PC-9 (cell line): ENCODE measurements at places on chromosomes 16 and 17.

GRCh38 chr17:42526031-42526444 is 10.0 kb upstream of the NAGLU start:
- no peak for DNase-seq

- DNase-seq, result no peak
These were observed 193.0 kb downstream of the SPECC1 start for GRCh38 chr17:20202141-20202621.

DNA sequence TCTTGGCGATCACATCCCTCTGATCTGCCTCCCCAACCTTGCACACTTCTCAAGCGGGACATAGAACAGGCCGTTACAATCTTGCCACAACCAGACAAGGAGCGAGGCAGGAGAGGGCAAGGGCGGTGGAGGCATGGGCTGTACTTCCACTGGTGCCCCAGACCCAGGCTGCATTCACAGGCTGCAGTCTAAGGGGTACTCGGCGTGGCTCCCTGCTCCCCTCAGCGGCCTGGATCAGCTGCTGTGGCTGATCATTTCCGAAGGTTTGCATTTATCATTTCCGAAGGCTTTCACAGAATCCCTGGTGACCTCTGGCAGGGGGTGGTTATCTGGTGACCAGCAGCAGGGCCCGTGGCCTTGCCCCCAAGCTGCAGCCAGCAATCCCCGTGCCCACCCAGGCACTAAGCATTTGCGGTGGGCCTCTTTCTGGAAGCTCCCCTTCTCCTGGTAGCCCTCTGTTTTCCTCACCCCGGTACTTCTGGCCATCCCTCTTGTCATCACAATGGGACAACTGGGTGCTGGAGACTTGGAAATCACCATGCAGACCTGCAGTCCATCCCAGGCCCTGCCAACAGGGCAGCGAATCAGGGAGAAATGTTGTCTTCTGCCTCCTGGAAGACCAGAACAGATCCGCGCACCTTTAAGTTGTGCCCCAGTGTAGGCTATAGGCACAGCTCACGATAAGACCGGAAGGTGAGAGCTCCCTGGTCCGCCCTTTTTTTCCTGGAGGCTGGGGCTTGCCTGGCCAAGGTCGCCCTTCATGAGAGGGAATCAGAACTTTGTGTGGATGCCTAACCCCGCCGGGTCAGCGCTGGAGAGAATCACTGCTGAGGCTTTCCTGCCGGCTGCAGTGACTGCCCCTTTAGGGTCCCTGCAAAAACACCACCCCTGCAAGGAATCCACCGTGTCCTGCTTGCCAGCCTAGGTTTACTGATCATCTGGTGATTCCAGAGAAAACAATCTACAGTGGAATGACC is 1739.1 kb downstream of the TP53TG3F start:
- no peak for DNase-seq

DNA sequence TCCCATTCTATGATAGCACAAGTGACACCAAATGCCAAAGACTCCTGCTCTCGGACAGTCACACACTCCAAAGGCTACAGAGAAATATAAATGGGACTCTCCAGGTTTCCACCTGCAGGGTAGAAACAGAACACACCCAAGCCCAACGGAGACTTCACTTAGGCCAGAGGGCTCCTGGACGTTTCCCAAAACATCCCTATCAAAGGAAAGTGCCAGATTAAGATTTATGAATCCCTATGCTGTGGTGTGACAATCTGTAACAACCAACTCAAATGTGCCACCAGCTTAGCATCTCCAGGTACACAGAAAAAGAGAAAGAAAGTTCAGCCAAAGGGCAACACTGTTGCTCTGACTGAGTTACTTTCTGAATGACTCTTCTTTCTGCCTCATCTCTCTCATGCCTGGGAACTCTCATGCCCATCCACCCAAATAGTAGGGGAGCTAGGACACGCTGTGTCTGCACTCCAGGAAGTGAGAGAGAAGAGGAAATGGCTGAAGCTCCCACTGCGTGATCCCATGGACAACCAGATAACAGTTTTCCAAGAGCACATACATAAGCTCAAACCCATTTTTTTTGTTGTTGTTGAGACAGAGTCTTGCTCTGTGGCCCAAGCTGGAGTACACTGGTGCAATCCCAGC is 49.7 kb downstream of the SMG6 start:
- no peak for DNase-seq

- DNase-seq, result no peak
These were observed 4.6 kb upstream of the ITGAD start for GRCh38 chr16:31388535-31388934.
